A549 treated with CpdA at 1 μM for 4 hours (cell line): ENCODE measurements at places on chromosomes 13 and 19. TPM values are rescaled to one million over a fixed set of nuclear protein-coding genes. Genes with fewer than 3 reads are reported as not detected.

ACTMAP gene
- 16.2 to 22.4 TPM (median 17.8 TPM) in 5 replicates for total RNA-seq

NEK5 gene
- 0.06 to 0.11 TPM (median 0.09 TPM) in 4 of 5 replicates, not detected in the other for total RNA-seq

ZNF536 gene
- total RNA-seq: not detected in 5 replicates

MAP2K7 gene
- total RNA-seq: 12.5 to 18.5 TPM (median 17.4 TPM) in 5 replicates

ZNF100 gene
- not detected in 5 replicates for total RNA-seq

FLT3LG gene
- 1.3 to 1.7 TPM (median 1.3 TPM) in 5 replicates for total RNA-seq
